Skeletal muscle cell (primary cell): ENCODE measurements at places on chromosomes 5 and 9.

DNA sequence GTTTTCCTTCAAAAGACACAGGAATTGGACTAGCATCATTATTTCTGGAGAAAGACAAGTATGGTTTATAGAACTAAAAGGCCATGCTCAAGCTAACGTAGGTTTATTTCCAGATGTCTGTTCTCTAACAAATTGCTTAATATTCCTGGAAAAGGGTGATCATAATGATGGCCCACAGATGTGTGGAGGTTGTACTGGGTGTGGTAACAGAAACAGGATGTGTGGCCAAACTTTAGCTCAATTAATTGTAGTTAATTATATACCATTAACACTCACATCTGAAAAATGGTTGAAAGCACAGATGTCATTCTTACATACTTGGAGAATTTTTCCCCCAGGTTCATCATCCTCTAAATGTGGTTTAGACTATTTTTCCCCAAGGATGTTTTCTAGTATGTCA, 292.7 kb upstream of the RASA1 start:
- no peak for DNase-seq

DNA sequence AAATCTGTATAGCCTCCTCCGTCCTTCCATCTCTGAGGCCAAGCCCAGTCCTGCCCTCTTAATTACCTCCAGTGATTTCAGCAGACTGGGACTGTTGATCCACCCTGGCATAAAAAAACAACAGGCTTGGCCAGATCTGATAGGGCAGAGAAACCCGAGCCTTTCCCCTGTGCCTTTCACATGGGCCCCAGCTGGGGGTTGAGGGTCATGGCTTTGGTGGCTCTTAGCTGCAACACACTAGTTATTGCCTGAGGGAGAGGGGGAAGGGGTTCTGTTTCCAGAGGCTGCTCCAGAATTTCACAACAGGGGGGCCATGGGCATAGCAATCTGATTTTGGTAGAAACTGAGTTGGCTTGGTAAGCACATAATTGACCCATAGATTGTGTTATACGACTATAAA, 21.2 kb upstream of the PANK3 start:
- DNase-seq = no peak

DNA sequence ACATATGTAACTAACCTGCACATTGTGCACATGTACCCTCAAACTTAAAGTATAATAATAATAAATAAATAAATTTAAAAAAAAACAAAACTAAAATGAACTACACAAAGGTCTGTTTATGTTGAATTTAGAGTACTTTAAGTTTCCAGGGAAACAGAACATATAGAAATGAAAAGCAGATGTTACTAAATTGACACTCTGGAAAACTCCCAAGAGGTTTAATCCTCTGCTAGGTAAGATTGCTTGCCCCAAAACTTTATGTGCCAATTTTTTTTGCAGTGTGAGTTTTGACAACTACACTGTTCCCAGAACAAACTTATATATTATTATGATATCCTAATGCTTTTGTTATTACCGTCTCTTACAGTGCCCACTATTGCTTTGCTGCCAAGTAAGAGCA, 134.3 kb upstream of the MRPS30 start:
- DNase-seq = no peak

DNA sequence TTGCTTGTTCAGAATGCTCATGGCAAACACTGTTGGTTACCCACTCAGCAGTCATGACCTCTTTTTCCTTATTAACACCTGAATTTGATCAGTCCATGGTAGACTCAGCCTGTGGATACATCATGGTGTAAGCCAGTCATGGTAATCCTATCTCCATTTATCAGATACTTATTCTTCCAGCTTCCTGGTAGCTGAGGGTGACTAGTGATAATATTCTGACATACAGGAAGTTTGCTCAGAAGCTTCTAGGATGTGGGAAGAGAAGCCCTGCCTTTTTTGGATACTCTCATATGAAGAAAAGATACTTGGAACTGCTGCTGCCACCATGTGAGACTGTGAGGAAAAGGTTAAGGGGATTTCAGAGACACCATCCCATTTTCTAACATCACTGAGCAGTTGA, 7.3 kb downstream of the GDA start:
- no peak for DNase-seq

DNA sequence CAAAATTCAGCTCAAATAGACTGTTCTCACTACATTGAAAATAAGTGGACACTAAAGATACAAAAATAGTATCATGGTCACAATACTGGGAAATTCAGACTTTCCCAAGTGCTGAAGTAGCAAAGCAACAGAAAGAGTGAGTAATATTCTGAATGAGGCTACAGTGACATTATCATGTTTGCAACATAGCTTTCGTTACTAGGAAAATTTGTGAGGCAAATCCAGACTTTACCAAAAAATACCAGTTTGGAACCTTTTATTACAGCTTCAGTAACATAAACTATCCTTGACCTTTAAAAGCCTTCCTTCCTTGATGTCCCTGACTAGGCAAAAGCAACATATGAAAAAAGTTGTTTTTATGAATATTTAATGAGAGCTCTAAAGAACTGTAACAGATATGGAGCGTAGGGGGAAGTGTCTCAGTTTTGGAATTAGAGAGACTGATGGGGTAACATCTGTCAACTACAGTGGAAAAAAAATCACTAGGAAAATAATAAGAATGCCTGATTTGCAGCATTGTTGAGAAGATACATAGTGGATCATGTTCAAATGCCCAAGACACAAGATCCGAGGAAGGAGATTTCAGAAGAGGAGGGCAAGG, 312.9 kb downstream of the ADGRV1 start:
- no peak for DNase-seq

- no peak for DNase-seq
These were observed 44.1 kb upstream of the RNF38 start for GRCh38 chr9:36444203-36444602.

- peak; percentile 60 for DNase-seq
These were observed 294.8 kb upstream of the KLF4 start for GRCh38 chr9:107784235-107784958.

DNA sequence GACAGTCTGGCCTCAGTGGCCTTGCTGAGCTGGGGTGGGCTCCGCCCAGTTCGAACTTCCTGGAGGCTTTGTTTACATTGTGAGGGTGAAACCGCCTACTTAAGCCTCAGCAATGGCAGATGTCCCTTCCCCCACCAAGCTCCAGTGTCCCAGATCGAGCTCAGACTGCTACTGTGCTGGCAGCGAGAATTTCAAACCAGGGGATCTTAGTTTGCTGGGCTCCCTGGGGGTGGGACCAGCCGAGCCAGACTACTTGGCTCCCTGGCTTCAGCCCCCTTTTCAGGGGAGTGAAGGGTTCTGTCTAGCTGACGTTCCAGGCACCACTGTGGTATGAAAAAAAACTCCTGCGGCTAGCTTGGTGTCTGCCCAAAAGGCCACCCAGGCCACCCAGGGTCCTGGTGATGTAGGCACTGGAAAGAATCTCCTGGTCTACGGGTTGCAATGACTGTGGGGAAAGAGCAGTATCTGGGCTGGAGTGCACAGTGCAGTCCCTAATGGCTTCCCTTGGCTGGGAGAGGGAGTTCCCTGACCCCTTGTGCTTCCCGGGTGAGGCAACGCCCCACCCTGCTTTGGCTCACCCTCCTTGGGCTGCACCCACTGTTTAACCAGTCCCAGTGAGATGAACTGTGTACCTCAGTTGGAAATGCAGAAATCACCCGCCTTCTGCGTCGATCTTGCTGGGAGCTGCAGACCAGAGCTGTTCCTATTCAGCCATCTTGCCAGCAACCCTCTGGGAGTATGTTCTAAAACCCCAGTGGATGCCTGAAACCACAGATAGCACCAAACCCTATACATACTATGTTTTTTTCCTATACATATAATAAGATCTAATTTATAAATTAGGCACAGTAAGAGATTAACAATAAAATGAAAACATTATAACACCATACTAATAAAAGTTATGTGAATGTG, 95.5 kb downstream of the TMEM161B start:
- DNase-seq = no peak

GRCh38 chr9:75149841-75150241, 61.5 kb downstream of the OSTF1 start:
- DNase-seq = no peak

GRCh38 chr5:35129921-35130485, 82.3 kb upstream of the AGXT2 start:
- no peak for DNase-seq

DNA sequence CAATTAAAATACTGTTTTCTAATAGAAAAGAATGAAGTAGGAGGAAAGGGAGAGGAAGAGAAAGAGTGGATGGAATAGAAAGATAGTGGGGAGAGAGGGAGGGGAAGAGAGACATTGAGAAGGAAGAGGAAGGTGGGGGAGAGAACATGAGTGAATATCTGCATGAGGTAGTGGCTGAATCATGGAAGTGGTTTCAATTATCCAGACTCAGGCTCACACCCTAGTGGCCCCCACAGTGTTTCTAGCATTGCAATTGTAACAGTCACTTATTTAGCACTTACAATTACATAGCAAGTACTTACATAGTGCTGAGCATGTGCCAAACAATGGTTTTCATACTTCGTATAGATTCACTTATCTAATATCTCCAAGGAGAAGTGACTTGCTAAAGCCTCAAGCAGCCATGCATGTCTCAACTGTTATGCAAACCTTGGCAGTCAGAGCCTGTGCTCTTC, 72.7 kb downstream of the CAST start:
- DNase-seq = no peak

DNA sequence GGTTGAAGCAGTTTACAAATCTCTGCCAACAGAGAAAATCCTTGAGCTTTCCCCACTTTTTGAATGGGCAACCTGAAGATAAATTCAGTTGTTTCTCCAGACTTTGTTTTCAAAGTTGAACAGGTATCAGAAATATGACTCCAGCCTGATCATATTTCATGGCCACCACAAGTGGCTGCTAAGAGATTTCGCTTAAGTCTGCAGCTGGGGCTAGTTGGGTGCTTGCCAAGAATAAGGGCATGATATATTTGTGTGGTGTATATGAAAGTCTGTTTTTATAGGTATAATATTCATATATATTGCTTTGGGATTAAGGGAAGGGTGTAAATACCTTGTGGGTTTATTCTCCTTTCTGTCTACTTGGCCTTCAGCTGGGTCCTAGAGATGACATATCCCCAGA, 168.4 kb upstream of the GDNF start:
- DNase-seq = no peak

GRCh38 chr5:1494780-1495524, 28.8 kb downstream of the LPCAT1 start:
- DNase-seq = no peak
